Bone marrow (tissue), 2 donors: ENCODE measurements at places on chromosomes 3 and 15.

DNA sequence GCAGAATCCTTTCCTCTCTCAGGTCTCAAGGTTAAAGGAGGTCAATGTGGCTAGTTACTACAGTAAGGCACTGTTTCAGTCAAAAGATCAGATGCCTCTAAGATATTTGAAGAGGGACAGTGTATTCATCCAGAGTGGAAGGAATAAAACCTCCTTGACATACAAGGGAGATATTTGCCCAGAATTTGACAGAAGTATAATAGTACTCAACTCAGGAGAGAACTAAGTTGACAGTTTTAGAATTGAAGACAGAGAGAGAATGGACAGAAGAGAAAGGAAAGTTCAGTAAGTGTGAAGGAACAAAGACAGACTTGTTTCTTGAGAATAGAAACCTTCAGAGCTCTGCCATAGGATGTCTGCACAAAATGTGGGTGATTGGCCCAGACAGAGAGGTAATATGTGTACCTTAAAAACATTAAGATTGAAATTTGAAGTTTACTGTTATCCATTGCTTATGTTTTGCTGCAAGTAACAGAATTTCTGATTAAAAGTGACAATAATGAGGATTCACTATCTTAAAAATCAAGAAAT is 507.1 kb downstream of the IGSF11 start:
- no peak for DNase-seq

- no peak for DNase-seq
Measured at GRCh38 chr15:96037584-96037983, 292.9 kb upstream of the NR2F2 start.

GRCh38 chr3:20743553-20744321 is 557.7 kb upstream of the SGO1 start:
- DNase-seq = no peak

DNA sequence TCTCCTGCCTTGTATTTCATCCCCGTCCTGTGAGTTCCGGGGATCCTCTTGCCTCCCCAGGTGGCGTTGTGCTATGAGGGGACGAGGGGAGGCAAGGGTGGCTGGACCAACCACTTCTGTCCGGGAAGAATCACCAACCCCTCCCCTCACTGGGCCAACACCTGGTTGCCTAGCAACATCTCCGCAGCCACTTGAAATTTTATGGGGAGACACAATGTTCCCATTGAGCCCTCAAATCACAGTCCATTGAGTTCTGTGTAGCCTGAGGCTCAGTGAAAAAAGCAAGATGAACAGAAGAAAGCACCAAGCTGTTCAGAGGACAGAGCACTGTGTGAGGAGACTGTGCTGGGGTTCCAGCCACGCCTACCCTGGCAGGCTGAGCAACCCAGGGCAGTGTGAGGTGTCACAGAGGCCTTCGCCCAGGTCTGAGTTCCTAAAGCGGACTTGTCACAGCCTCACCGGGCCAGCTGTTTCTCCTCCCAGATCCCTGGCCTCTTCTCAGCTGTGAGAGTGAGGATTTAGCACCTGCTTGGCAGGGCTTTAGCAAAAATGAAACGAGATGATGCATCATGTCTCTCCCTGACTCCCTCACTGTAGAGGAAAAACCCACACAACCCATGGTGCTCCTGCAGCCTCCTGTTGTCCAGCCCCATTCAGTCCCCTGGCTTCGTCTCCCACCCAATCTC is 76.8 kb downstream of the ATP2B2 start:
- no peak for DNase-seq

- no peak for DNase-seq
Measured at GRCh38 chr3:79170021-79170420, 597.8 kb downstream of the ROBO1 start.

DNA sequence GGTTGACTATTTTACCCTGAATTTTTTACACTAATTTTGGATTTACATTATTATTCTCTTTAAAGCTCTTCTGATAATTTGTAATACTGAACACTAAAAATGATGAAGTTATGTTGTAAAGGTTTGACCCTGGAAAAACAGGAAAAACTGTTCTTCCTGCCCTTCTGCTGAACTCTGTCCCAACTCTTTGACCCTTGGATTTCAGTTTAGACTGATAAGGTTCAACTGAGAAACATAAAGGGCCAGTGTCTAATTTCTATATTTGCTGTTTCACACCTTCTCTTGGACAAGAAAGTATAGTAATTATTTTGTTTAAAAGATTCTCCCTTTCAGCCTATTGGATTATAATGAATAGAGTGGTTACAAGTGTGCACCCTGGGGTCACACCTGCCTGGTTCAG is 12.8 kb upstream of the TMOD3 start:
- no peak for DNase-seq

GRCh38 chr15:32698773-32699390 is 18.9 kb upstream of the GREM1 start:
- no peak for DNase-seq

- DNase-seq = no peak
Measured at GRCh38 chr3:53936347-53936746, 44.7 kb upstream of the SELENOK start.

DNA sequence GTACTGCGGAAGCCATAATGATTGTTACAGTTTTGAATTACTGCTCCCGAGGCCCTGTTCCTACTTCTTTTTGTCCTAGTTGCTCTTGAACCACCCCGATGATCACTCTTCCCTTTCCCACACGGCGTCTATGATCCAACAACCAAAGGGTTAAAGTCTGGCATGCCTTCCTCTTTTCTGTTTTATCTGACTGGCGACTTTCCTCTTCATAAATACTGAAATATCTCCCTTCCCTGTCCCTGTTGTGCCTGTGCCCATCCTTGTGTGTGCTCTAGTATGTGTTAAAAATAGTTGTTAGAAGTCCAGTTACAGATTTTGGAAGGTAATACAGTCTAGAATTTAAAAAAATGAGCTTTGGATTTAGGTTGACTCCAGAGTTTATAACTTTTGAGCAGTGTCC is 83.6 kb downstream of the AKAP13 start:
- no peak for DNase-seq

DNA sequence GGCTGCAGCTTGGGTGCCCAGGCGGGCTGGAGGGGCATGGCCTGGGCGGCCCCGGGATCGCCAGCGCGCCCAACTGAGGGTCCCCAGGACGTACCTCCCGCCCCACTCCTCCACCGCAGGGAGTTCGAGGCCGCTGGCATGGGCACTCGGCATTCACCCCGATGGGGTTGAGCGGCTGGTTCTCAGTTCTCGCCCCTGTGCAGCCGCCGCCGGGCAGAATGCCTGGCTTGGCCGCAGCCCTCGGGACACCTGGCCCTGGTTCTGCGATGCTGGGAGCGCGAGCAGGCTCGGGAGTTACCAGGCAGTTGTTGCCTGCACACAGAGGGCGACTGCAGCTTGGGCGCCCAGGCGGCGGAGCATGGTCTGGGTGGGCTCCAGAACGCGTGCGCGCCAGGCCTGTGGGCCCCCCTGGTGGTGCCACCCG is 121.4 kb downstream of the LMLN start:
- no peak for DNase-seq

GRCh38 chr3:127193341-127193740 is 410 bp downstream of the PRR23E start:
- DNase-seq = no peak

GRCh38 chr3:72187131-72187530 is 402.2 kb upstream of the PROK2 start:
- DNase-seq = no peak

- no peak for DNase-seq
Measured at GRCh38 chr3:43902415-43902814, 211.7 kb downstream of the ABHD5 start.

GRCh38 chr3:95265129-95265528 is 1202.3 kb downstream of the NSUN3 start:
- no peak for DNase-seq

DNA sequence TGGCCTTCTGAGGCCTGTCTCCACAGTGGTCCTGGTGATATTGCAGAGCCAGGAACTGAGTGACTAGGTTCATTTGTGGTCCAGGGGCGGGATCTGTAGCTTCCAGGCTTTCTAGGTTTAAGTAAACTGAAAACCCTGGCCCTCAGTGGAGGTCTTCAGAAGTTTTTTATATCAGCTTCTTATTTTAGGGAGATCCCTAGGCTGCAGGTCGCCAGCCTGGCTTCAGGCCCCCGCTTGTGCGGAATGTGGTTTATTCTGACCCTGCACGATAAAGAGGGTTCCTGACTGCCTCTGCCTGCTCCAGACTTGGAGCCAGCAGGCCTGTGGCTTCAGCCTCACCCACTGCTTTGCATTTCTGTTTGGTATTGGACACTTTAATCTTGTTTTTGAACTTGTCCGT is 133.9 kb upstream of the PLXNA1 start:
- no peak for DNase-seq

GRCh38 chr3:74119221-74119620 is 494.5 kb upstream of the PDZRN3 start:
- DNase-seq = no peak

DNA sequence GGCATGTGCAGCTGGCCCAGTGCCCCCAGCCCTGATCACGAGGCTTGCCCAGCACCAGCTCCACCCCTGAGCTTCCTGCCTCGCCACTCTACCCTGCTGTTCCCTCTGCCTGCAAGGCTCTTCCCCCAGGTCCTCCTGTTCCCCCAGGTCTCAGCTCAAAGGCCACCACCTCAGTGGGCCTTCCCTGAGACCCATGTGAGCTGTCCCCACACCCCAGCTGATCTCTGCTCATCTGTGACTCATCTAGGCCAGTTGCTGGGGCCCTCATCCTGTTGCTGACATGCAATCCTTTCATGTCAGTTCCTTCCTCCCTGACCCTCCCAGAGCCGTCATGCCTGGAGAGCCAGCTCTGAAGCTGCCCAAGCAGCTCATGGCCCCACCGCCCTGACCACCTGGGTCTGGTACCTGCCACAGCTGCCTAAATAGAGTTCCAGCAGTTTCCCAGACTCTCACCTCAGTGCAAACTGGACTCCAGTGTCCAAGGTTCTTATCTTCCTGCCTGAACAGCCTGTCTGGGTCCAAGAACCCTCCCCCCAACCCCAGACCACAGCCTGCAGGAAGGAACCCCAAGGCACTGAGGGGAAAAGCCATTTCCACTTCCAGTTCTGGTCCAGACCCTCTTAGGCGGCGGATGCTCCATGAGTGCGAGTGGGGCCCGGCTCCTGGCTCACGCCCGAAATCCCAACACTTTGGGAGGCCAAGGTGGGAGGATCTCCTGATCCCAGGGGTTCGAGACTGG is 116.6 kb upstream of the IQSEC1 start:
- DNase-seq = peak; percentile 25

DNA sequence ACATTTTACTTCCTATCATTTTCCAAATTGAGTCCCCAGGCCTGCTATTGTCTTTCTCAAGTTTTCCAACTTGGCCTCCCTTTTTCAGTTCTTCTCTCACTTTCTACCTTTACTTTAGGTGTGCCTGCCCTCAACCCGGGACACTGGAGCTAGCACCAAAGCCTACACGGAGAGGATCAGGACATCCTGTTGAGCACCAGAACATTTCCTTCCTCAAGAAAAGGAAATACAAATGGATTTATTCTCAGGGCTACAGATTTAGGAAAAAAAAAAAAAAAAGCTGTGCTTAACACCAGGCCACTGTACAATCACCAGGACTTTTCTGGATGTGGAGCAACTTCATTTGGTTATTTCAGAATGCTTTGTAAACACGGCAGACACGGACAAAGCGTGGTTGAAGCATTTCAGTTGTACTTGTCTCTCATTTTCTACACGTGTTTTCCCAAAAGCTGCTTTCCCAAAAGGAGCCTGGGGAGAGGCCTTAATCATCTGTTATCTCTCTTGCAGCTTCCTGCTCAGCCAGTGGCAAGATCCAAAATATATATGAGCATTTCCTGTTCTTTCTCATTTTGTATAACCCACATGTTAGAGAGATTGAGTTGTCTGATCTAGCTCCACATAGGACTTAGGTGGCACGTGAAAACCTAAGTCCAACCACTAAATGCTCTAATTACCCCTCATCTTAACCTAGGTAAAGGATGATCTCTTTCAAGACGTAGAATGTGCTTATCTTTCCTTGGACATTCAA is 15.5 kb upstream of the ATP1B3 start:
- no peak for DNase-seq

DNA sequence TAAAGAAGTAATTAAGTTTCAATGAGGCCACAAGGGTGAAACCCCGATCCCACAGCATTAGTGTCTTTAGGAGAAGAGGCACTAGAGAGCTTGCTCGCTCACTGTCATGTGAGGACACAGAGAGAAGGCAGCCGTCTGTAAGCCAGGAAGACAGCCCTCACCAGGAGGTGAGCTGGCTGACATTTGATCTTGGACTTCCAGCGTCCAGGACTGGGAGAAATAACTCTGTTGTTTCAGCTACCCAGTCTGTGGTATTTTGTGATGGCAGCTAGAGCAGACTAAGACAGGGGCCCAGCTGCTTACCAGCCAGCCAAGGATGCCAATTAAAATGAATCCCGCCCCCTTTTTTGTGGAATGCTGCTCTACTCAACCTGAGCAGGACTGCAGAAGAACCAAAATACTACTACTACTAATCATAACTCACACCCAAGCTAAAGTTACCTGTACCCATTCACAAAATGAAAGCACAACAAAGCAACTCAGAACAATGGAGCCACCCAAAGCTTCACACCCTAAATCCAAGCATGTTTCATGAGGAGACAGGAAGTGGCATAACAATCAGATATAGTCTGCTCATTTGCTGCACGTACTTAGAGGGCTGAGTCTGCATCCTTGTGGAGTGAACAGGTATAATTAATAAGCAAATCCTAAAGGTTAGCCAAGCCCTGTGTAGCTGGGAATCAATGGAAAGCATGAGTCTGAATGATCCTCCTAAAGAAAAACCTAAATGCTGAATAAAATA is 35.6 kb upstream of the RHCG start:
- no peak for DNase-seq

GRCh38 chr3:157838457-157838856 is 267.8 kb downstream of the SHOX2 start:
- DNase-seq = no peak

DNA sequence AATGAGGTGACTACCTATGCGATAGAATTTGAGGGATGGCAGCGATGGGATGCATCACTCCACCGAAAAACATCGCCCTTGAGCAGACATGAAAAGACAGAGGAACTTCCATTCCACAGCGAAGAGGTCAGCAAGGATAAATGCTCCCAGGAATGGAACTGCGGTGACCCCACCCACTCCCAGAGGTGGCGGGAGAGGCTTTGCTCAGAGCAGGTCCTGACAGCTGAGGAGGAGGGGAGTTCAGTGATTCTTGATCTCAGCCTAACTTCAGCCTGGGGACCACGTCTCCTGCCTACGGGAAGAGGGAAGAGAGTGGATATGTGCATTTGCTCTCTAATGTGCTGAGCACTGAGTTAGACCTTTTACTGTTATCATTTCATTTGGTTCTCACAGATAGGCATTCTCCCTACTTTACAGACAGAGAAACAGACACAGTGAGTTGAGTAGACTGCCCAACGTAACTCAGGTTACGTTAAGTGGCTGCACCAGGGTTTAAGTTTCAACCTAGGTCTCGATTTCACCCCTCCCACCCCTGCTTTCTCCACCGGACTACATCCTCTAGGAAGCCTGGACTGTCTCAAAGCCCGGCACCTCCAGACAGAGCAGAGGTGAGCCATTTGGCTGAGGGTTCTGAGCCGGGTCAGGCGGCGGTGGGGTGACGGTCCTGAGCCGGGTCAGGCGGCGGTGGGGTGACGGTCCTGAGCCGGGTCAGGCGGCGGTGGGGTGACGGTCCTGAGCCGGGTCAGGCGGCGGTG is 170.0 kb downstream of the RAB11A start:
- DNase-seq = no peak
